Posterior cingulate gyrus (tissue), 11 donors: ENCODE measurements at places on chromosomes 7 and 10.

DNA sequence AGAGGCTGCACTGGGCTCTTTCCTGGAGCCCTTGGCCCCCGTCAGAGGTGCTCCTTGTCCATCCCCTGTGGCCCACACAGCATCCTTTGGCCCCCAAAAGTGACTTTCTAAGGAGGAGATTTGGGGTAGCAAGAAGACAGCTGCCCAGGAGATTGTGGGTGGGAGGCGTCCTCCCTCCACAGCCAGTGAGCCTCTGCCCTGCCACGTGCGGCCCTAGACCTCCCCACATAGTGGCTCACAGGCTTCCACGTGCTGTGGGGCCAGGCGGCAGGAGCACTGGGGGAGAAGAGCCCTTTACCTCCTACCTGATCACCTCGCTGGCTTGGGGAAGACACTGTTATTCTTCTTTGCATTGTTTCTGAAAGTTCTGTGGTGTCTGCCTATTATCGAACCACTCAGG is 178.8 kb downstream of the TCERG1L start:
- no peak for DNase-seq

- no peak for DNase-seq
These were observed 77.1 kb upstream of the DUSP5 start for GRCh38 chr10:110420401-110421193.

DNA sequence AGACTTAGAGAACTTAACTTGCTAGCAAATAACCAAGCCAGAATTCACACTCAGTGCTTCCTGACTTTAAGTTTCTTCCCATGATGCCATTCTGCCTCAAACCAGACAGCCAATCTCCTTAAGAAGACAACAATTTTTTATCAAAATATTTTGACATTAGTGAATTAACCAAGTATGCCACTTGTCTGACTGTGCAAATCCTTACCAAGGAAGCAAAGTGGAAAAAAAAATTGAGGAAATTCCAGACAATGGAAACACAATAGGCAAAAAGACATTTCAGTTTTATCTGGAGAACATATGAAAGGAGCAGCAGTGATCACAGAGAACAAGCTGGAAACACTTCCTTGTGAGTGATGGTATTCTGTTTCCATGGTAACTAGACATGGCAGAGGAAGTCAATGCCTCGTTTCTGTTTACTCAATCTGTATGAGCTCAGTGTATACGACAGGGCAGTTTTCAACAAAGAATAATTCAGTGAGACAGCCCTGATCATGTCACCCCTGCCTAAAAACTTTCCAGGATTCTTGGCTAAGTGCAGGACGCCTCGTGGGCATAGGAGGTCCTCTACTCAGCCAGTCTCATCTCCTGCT is 114.2 kb downstream of the DYNC1I1 start:
- no peak for DNase-seq

- DNase-seq = no peak
These were observed 28.3 kb downstream of the NRP1 start for GRCh38 chr10:33306126-33306525.

DNA sequence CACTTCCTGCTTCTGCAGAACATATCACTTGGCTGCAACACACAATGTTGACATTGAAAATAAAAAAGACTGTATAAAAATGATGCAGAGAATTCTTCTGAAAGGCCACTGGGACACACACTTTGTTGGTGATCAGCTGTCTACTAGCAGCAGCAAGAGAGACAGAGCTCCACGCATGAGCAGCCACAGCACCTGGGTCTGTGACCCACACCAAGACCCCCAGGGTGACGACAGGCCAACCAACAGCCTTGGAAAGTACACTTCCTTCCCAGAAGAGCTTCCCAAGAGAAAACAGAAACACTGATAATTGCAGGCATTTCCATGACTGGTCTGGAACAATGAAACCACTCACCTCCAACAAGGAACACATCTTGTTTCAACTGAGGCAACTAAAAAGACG is 239.0 kb downstream of the DIP2C start:
- DNase-seq = no peak

DNA sequence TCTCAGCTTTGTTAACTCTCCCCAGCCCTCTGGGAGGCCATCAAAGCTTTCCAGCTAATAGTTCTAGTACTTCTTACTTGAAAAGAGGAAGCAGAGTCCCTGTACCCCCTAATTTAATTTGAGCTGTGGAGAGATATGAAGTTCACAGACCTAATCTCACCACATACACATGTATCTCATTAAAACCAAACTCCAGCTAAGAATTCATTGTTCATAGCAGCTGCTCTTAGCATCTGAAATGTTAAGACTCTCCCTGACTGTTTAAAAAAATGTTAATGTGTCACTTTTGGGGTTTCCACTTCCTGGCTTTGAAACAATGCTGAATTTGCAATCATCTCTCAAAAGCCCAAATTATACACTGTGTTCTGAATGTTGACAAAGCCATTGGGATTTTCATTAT is 16.2 kb upstream of the MRC1 start:
- no peak for DNase-seq

- DNase-seq = no peak
These were observed 125.5 kb downstream of the FAM204A start for GRCh38 chr10:118216571-118217170.

GRCh38 chr10:110664483-110665420 is 20.6 kb downstream of the RBM20 start:
- DNase-seq = no peak

GRCh38 chr10:48227213-48227612 is 47.3 kb downstream of the FRMPD2 start:
- no peak for DNase-seq

DNA sequence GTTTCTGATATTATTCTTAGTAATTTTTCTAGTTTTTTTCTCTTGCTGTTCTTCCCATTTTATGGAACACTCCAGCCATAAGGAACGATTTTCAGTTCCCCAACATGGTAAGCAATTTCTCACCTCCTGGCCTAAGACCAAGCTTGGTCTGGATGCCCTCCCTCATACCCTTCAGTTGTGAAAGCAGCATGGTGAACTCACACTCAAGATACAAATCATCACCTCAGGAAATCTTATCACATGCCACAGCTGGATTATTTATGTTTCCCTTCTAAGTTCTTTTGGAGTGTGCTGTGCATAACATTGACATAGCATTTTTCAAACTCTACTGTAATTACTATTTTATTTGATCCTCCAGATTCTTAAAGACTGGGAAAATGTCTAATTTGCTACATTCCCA is 216.6 kb downstream of the AGMO start:
- DNase-seq = no peak

DNA sequence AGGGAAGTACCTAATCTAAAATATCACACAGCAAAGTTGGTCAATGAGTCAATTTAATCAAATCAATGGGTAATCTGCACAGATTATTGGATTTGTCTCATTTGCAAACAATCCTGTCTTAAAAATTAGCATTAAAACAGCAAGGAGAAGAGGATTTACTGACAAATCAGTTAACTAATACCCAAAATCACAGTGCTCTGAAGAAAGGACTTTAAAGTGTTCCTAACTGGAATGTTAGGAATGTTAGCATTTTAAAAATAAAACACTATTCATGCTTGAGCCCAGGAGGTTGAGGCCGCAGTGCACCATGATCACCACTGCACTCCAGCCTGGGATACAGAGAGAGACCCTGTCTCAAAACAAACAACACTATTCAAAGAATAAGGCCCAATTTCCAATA is 83.1 kb downstream of the CHCHD3 start:
- no peak for DNase-seq

DNA sequence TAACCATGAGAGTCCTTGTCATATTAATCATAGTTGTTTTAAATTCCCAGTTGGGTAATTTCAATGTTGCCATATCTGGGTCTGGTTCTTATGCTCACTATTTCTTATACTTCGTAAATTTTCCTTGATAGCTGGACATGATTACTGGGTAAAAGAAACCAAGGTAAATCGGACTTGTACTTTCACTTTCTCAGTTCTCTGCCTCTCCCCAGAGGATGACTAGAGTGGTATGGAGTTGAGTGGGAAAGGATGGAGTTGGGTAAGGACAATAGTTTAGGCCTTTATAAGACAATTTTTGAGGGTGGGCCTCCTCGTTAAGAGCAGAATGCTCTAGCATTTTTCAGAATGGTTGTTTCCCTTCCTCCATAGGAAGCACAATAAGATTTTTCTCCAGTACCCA is 106.1 kb downstream of the CRPPA start:
- no peak for DNase-seq

DNA sequence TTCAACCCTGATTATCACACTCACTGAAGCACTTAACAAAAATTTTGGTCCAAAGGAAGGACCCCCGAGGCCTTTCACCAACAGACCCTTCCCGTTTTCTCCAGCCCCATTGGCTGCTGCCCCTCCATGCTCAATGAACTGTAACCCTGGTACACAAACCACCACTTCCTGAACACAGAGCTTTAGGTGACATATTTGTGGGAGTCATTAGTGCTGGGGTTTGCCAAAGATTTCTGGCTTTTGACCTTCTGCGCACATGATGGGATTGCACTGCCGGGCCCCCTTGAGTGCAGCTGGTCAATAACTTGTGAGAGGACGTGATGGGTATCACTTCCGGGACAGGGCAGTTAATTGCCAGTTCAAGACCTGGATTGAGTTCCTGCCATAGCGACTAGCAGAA is 9.0 kb upstream of the CAMK1D start:
- DNase-seq = no peak

DNA sequence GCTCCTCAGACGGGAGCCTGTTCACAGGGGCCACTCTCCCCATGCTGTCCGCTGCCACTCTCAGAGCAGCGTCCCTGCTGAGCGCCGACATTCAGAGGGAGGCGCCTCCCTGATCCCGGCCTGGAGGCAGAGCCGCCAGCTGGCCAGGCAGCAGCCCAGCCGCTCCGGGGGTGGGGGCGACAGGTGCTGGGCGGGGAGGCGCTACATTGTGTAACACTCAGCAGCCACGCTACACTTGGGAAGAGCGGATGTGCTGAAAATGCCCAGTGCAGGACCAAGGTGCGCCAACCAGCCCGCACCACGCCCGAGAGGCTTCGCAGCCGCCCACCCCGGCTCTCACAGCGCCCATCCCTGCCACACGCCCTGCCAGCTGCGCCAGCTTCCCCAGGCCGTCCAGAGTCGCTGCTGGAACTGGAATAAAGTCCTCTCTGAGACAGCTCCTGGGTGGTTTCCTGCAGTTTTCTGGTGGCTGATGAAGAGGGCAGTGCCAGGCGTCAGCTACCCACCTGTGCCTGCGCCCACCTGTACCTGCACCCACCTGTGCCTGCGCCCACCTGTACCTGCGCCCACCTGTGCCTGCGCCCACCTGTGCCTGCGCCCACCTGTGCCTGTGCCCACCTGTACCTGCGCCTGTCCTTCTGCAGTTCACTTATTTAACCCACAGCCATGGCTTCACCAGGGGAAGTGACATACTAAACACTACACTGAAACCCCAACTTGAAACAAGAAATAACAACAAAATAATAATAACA is 25.7 kb downstream of the STK32C start:
- peak; percentile 70 for DNase-seq

DNA sequence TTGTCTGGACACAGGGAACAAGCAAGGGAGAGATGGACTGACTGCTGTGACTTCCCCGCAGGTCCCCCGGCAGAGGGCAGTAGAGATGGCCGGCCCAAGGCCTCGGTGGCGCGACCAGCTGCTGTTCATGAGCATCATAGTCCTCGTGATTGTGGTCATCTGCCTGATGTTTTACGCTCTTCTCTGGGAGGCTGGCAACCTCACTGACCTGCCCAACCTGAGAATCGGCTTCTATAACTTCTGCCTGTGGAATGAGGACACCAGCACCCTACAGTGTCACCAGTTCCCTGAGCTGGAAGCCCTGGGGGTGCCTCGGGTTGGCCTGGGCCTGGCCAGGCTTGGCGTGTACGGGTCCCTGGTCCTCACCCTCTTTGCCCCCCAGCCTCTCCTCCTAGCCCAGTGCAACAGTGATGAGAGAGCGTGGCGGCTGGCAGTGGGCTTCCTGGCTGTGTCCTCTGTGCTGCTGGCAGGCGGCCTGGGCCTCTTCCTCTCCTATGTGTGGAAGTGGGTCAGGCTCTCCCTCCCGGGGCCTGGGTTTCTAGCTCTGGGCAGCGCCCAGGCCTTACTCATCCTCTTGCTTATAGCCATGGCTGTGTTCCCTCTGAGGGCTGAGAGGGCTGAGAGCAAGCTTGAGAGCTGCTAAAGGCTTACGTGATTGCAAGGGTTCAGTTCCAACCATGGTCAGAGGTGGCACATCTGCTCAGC is 6.0 kb downstream of the CYREN start:
- no peak for DNase-seq

- no peak for DNase-seq
These were observed 113.0 kb downstream of the SEC23IP start for GRCh38 chr10:120005207-120006201.

GRCh38 chr7:11529382-11529781 is 302.6 kb downstream of the THSD7A start:
- no peak for DNase-seq

DNA sequence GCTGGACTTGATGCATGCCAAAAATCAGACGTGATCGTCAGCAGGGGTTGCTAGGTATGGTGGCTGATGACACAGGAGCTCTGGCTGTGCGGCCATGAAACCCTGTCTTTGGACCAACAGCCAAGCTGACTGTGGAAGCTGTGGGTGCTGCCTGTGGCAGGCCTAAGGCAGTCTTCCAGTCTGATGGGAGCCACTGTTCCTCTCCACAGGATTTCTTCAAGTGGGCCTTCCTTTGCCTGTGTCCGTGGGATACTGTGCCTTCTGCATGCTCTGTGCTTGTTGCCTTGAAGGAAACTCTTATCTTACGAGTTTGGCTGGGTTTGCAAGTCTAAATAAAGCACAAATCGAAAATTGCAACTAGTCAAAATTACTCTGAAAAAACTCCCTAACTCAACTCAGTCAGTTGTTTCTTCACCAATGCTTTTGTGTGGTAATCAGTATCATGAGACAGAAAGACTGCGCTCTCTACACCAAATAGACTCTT is 101.9 kb upstream of the PDLIM1 start:
- no peak for DNase-seq

GRCh38 chr10:23157691-23158369 is 34.3 kb upstream of the PTF1A start:
- no peak for DNase-seq

DNA sequence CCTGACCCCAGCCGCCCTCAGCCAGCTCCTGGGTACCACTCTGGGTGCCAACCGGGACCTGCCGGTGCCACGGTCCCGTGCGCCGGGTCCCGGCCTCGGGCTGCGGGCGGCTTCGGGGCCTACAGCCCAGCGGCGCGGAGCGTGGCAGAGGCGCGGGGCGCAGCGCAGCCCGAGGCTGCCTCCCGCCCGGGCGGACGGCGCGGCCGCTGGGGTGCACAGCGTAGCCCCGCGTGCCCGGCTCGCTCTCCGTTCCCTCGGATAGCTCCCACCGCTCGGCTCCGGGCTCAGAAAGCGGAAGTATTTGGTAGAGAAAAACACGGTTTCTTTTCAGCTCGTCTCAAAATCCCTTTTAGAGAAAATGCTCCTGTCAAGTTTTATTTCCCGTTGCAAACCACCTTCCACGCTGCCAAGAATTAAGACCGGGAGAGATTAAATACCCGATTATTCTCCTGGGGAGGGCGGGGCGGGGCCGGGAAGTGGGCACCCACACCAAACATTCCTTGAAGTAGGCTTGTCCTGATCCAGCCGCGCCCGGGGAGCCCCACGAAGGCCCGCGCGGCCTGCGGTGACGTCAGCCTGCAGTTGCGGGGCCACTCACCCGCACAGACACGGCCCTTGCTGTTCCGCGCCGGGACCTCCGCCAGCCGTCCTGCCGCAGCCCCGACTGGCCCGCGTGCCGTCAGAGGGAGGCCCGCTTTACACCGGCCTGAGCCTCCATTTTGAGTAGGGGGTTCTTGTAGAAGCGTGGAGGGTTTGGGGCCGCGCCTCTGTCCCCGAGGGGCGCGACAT is 7.2 kb downstream of the HOXA13 start:
- DNase-seq = no peak
